Stimulated activated CD4-positive, alpha-beta T cell treated with anti-CD3 and anti-CD28 coated beads, Interleukin-15, amount 100 ng/mL, for 1 hour (primary cell): ENCODE measurements at places on chromosomes 16 and 17.

- DNase-seq: no peak
Observed at GRCh38 chr16:18933501-18933900, 7.3 kb upstream of the SMG1 start.

DNA sequence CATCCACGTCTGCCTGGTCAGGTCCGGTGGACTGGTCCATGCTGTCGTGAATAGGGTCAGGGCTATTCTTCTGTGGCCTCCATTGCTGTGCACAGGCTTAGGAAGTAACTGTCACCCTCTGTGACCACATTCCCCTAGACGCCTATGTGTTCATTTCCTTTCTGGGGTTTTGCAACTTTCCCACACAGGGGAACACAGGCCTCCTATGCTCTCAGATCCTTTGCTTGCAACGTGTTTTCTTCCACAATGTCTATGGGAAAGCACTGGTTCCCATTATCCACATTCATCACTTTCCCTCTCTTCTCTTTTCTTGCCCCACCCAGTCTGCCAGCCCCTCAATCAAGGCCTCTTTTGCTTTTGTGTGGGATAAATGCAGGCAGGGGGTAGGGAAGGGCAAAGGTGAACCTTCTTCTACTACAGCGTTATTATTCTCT lies 43.2 kb upstream of the DNAJA2 start:
- no peak for DNase-seq

DNA sequence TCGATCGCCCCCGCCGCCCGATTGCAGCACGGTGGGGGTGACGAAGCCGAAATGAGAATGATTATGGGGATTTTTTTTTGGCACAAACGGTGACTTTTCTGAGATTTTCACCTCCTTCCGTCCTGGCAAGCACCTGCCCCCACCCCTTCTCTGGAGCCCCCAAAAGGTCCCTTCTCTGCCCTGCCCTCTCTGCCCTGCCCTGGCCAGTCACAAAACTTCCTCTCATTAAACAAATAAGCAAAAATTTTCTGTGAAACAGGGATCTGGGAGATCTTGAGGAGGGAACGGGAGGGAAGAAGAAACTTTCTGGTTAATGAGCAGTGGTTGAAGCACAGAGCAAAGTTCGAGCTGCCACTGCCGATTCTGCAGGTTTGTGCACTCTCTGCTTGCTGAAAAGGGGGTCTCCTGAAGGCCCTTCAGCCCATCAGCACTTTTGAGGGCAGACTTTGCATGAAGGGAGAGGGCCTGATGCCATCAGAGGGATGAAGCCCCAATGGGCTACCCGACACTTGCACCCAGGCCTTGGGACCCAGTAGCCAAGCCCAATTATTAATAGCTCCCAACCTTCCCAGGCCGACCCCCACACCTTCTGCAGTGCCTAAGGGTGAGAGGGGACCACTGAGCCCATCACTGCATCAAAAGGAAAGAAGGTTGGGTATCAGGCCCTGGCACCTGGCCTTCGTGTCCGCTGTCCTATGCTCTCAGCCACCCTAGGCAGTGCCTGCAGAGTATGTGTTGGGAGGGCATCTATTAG lies 1.0 kb upstream of the HOXB8 start:
- no peak for DNase-seq

DNA sequence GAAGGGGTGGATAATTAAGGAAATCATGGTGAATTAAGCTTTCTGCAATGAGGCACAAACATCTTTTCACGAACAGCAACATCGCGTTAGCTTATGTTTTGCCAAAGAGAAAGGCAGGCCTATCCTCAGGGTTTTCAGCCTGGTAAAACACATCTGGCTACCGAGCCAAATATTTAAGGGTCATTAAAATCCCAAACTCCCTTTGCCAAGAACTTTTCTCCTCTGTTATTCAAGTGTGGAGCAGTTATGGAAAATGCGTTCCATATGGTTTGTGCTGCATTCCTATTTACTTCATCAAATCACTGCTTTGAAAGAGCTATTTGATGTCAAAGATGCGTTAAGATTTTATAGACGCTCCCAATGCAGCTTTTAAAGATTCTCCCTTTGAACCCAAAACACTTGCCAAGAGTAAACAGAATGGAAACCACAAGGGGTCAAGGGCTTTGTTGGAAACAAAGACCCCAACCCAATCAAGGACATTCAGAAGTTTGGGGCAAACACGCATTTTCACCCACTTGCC lies 308.3 kb upstream of the CDH5 start:
- DNase-seq: no peak

GRCh38 chr17:37706446-37706845 lies 38.4 kb downstream of the HNF1B start:
- DNase-seq: no peak

- no peak for DNase-seq
Observed at GRCh38 chr17:80762076-80762475, 217.4 kb downstream of the RPTOR start.

DNA sequence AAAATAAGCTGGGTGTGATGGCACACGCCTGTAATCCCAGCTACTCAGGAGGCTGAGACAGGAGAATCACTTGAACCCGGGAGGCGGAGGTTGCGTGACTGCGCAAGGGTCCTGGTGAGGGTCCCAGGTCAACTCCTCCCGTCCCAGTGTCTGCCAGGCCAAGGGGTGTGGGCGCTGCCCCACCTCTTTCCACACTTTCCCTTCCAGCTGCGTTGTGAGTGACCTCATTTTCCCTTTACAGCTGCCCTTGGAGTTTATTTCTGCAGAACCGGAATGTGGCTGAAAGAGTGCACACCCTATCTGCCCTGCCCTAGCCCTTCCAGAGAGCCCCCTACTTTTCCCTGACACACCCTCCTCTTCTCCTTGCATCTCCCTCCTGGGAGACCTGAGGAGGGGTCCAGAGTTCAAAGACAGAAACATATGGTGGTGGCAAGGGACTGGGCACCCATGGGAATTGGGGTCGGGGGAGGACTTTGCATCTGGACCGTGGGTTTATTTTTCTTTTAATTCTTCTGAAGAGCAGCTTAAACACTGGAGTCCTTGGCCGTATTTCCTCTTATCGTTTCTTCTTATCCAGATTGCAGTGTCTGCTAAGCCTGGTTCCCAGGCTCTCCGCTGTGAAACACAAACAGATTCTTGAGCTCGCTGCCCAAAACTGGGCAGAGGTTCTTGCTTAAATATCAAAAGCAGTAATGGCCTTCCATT lies 20.9 kb downstream of the MRC2 start:
- no peak for DNase-seq

- DNase-seq: no peak
Observed at GRCh38 chr17:67403065-67403464, 26.0 kb downstream of the PITPNC1 start.

DNA sequence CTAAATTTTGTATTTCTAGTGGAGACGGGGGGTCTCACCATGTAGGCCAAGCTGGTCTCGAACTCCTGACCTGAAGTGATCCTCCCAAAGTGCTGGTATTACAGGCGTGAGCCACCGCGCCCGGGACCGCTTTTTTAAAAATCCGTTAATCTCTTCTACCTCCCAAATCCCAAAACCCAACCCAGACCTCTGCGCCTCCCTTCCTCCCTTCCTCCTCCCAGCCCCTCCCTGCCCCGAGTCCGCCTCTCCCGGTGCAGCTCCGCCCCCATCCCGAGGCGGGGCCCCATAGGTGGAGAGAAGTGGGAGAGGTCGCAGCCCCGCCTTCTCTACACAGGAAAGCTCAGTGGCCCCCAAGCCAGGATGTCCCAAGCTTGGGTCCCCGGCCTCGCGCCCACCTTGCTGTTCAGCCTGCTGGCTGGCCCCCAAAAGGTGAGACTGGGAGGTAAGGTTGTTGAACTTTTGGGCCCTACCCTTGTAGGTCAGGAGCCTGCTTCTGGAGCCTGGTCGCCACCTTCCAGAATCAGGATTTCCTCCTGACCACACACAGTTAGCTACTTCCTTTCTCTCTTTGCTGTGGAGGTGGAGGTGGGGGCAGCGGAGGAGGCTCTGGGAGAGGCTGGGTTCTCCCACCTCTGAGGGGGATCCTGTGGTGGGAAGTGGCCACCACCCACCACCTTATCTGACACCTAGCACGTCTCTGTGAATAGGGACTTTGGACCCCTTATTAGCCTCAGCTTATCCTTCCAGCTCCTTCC lies at the start of gene TMEM92:
TSS of gene TMEM92 (plus strand) at position 325 of the 755 bp plus-strand sequence. CDS start at position 361, 36 bp downstream.
- DNase-seq: no peak

GRCh38 chr16:57563487-57563750 lies 21.0 kb downstream of the ADGRG5 start:
- DNase-seq: no peak

DNA sequence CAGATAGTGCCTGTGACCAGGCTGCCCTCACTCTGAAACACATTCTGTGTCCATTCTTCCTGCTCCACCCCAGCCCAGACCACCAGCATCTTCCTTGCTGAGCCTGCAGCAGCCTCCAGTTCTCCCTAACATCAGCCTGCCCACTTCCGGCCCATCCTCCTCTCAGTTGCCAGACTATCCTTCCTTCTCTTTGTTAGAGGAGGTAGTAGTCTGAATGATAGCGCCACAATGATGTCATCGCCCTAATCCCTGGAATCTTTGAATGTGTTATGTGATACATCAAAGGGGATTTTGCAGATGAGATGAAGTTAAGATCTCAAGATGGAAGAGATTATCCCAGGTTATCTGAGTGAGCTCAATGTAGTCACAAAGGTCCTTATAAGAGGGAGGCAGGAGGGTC lies 3.2 kb upstream of the ZDHHC1 start:
- DNase-seq: no peak

- no peak for DNase-seq
Observed at GRCh38 chr16:84357191-84357651, 11.1 kb upstream of the ATP2C2 start.

DNA sequence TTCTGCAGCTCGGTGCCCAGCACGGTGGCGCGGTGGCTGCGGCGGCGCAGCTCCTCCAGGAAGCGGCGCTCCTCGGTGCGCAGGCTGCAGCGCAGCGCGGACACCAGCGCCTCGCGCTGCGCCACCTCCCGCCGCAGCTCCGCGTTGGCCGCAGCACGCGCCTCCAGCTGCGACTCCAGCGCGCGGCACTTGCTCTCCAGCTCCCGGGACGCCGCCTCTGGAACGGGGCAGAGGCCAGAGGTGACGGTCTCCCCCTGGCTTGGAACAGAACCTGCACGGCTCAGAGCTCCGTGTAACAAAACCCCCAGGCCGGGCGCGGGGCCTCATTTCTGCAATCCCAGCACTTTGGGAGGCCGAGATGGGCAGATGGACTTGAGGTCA lies 13.2 kb upstream of the CLUH start:
- DNase-seq: no peak

DNA sequence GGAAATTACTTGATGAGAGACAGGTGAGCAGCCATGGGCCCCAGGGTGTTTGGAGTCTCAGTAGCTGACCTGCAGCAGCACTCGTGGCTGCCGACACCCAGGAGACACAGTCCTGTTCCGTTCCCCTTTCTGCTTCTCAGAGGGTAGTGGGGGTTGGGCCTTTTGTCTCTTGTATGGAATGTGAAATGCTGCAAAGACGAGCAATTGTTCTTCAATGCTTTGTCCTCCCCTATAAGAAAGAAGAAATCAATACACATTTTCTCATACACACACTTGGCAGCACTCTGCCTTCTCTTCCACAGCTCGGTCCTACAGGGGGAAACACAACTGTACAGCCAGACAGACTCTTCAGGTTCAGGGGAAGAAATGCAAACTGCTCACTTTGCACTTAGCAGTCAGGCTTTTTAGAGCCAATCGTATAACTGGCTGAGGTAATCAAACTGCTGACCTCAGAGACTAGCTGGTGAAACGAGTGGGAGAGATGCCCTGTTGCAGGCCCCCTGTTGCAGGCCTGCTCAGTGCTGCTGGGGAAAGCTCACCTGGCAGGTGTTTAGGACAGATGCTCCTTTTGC lies 96.7 kb downstream of the AATF start:
- DNase-seq: no peak

DNA sequence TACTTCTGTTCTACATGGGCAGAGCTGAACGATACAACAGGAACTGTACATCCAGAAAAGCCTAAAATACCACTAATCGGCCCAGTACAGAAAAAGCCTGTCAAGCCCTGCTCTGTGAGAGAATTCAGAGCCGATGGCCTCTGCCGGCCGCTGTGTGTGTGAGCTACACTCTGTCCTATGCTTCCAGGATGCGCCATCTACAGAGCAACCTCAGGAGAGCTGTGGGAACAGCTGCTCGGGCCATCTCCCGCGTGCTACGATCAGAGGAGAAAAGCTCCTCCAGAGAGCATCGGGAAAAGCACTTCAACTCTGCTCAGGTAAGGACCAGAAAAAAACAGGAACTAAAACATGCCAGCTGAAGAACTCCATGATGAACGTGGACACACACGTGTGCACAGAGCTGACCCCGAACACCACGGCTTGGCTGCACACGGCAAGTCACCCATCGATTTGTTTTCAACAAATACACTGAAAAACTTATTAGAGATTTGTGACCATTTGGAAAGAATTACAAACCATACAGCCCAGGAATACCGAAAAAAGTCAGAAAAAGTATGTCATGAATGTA lies 115.9 kb downstream of the ANKRD11 start:
- DNase-seq: no peak

- no peak for DNase-seq
Observed at GRCh38 chr16:13781169-13781564, 138.8 kb upstream of the ERCC4 start.

- DNase-seq: peak; percentile 16
Observed at GRCh38 chr17:19378416-19379360, at the start of gene MAPK7. MAPK7 (plus strand) TSS chr17:19378498; CDS start chr17:19378901, 403 bp downstream.

DNA sequence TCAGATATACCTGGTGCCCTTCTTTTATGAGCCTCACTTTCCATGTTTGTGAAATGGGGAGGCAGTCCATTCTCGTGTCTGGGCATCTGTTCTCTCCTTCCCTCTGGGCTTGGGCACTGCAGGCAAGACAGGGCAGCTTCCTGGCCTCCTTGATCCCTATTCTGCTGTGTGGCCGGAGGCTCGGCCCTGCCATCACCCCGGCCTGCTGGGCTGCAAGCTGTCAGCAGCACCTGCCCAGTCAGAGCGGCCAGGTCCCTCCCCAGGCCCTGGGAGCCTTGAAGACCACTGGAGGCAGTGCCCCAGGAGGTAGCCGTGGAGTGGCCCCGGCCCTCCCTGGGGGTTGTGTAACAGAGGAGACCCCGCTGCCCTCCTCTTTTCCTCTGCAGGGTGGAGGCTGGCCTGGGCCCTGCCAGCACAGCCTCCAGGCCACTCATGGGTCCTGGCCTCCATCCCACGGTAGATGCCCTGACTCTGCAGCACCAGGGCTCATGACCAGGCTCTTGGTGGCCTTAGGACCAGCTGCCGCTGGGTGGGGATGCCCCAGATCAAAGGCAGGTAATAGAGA lies 9.2 kb downstream of the KCNJ12 start:
- no peak for DNase-seq

- DNase-seq: no peak
Observed at GRCh38 chr17:6994666-6995256, 1.1 kb upstream of the ALOX12 start.

DNA sequence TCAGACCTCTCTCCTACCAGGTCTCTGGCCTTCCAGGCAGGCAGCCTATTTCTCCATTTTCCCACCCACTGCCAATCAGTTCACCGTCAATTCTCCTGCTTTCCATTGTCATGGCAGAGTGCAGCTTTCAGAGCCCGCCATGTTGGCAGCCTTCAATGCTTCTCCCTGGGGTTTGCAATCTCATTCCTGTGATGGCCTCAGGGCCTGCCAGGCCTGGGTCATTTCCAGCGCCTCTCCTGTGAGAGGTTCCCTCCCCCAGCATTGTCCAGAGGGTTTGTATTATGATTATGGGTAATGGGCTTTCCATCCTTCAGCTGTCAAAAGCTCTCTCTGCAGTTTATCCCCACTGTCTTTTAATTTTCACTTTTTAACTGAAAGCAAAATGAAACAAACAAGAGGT lies 716.6 kb upstream of the CDH8 start:
- DNase-seq: no peak
